ENCODE measurements at places on chromosomes 6 and 20.

GRCh38 chr20:24753130-24753529, 195.9 kb upstream of the CST7 start:
- DNase-seq: no peak

GRCh38 chr20:7712661-7713060, 227.6 kb downstream of the HAO1 start:
- DNase-seq: no peak

- DNase-seq: no peak
Observed at GRCh38 chr6:85679445-85680123, 36.9 kb upstream of the SYNCRIP start.

GRCh38 chr20:53794529-53795115, 201.0 kb upstream of the ZNF217 start:
- DNase-seq: no peak

DNA sequence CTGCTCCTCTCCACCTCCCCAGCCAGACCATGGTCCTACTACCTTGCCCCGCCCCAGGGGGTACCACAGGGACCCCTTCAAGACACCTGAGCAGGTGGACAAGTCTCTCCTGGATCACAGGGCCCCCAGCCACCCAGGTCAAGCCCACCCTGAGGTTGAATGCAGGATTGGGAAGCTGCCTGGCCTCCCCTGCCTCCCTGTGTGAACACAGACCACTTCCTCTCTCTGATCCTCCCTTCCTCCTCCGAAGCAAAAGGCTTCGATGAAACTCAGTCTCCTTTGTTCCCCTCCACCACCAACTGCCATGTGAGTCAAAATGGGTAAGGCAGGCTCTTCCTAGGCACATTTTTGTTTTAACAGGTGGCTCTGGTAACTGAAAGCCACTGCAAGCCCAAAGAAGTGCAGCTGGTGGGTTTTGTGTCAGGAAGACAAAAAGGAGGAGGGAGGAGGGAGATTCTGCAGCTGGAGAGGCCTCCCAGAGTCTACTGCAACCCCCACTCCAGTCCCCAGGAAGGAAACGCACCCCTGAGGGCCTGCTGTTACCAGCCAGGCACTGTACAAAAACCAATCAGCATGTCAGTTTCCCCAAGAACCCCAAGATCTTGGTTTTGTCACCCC, 5.4 kb downstream of the ADA start:
- DNase-seq: no peak
